ENCODE measurements at places on chromosomes 11 and 22.

DNA sequence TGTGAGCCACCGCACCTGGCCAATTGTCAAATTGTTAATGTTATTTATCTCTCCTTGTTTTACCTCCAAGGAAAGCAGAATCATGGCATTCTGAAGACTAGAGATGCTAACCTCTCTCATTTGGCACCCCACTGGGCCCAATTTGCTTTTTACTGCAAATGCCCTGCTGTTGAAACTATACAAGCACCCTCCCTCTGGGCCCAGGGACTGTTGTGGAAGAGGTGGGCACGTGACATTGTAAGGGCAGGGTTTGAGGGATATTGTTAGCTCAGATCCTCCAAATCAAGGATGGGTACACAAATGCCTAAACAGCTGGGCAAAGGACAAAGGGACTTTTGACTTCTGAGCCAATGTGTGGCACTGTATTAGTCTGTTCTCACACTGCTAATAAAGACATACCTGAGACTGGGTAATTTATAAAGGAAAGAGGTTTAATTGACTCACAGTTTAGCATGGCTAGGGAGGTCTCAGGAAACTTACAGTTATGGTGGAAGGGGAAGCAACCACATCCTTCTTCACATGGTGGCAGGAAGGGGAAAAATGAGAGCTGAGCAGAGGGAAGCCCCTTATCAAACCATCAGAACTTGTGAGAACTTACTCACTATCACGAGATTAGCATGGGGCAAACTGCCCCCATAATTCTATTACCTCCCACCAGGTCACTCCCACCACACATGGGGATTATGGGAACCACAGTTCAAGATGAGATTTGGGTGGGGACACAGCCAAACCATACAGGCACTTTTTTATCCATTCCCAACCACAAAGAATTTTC is 6.5 kb upstream of the ALDH3B2 start:
- no peak for DNase-seq

DNA sequence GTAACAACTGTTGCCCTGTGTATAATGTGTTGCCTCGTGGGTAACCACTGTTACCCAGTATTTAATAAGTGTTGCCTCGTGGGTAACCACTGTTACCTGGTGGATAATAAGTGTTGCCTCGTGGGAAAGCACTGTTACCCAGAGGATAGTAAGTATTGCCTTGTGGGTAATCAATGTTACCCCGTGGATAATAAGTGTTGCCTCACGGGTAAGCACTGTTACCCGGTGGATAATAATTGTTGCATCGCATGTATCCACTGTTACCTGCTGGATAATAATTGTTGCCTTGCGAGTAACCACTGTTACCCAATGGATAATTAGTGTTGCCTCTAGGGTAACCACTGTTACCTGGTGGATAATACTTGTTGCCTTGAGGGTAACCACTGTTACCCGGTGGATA is 17.1 kb upstream of the NXPE4 start:
- no peak for DNase-seq

- no peak for DNase-seq
These were observed 321.8 kb downstream of the CADM1 start for GRCh38 chr11:115182282-115182955.

GRCh38 chr22:47657224-47657623 is 894.8 kb downstream of the TBC1D22A start:
- no peak for DNase-seq

- DNase-seq, result no peak
These were observed 46.9 kb downstream of the GAS2 start for GRCh38 chr11:22713336-22713735.

DNA sequence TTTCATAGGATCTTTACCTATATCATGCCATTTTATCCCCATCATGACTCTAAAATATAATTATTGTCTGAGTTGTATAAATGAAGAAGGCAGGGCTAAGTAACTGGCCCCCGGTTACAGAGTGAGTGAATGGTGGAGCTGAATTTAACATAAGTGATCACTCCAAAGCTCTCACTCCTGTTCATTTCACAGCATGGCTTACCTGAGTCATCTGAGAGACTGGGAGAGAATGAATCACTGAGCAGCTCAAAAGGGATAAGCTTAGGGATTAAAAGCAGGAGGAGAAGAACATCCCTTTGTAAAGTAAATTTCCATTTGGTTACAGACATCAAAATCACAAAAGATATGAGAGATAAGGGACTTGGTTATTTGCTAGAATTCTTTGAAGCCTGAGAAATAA is 294.0 kb upstream of the CTSC start:
- no peak for DNase-seq

DNA sequence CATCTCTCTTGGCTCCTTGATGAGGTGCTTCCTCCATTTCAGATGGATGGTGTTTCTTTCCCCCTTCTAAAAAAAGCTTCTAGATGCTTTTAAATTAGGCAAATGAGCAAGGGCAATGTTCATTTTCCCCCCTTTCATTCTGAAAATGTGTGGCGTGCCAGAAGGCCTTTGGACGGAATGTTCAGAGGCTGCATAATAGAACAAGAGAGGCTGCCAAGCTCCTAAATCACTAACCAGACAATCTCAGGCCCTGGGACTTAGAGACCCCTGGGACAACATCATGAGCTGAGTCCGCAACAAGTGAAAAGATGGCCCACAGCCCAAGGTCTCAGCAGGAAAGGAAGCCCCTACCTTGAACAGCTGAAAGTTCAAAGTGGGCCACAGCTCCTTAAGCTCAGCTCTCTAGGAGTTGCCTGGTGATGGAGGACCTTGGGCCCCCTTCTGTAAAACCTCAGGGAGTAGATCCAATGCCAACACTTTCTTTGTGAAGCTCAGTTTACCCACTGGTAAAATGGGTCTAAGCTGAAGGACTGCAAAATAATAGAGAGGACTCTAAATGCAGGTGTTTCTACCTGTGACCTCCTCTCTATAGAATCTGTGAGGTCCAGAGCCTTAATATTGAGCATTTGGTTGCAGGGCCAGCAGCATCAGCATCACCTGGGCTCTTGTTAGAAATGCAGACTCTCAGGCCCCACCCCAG is 144.0 kb downstream of the FBXO7 start:
- DNase-seq, result no peak

DNA sequence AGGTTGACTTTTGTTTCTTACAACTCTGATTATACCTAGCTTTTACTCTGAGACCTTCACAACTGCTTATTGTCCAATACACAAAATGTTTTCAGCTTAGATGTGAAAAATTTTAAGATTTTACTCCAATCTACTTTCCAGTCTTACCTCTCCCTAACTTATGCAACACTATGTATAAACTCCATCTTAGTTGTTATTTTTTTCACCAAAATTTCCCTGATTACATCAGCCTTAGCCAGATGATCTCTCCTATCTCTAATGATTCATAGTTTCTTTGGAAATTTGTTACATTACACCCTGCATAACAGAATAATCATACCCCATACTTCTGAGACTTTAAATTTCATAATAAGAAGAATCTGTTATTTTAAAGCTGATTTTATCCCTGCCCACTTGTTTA is 621.0 kb upstream of the ANO3 start:
- no peak for DNase-seq

- DNase-seq, result no peak
These were observed 73.9 kb downstream of the SPON1 start for GRCh38 chr11:14036469-14036868.

Measured in stimulated activated CD4-positive, alpha-beta T cell treated with anti-CD3 and anti-CD28 coated beads, TNF-alpha, amount 100 ng/mL, for 24 hours (primary cell).